Liver (tissue), 10 donors: ENCODE measurements at places on chromosomes 16 and 17. TPM values are rescaled to one million over a fixed set of nuclear protein-coding genes. Genes with fewer than 3 reads are reported as not detected.

CCL16 gene
- polyA plus RNA-seq: 8.1 TPM

TK2 gene
- 19.5 TPM for polyA plus RNA-seq

CA7 gene
- polyA plus RNA-seq: not detected

GNG13 gene
- polyA plus RNA-seq: not detected

CD300E gene
- 0.07 TPM for polyA plus RNA-seq

FN3K gene
- 24.4 TPM for polyA plus RNA-seq

EPN3 gene
- 0.06 TPM for polyA plus RNA-seq
